Epithelial cell of proximal tubule (primary cell): ENCODE measurements at places on chromosomes 16 and 17.

DNA sequence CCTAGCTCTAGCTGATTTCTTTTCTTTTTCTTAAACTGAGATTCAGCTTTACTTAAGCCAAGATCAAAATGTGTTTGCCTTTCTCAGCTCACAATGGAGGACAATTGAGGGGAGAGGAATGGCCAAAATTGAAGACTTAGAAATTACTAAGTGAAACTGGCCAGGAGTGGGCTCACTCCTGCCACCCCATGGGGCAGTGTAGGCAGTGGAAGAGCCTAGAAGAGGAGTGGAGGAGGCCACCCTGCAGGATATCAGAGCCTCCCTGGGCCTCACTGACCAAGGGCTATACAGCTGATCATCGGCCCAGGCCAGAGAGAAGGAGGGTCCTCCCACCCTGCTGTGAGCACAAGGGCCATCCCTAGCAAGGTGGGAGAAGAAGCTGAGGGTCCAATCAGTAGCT is 119.8 kb downstream of the CCT6B start:
- DNase-seq: no peak

DNA sequence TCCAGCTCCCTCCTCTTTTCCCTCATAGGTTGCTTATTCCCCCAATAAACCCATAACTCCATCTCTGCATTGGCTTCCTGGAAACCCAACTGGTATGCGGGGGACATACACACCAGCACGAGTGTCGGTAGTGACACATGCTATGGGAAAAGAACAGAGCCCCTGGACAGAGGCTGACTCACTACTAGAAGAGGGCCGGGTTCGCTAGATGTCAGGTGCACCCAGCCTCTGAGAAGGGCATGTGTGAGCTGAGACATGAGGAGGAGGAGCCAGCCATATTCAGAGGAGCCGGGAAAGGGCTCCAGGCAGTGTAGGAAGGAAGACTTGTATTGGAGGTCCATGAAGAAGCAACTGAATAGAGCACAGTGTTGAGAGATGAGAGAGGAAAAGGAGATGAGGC is 241.1 kb downstream of the SOX9 start:
- DNase-seq: no peak

GRCh38 chr16:53071748-53072301 is 17.0 kb downstream of the CHD9 start:
- DNase-seq: no peak

GRCh38 chr16:86060381-86061317 is 161.7 kb downstream of the IRF8 start:
- no peak for DNase-seq

DNA sequence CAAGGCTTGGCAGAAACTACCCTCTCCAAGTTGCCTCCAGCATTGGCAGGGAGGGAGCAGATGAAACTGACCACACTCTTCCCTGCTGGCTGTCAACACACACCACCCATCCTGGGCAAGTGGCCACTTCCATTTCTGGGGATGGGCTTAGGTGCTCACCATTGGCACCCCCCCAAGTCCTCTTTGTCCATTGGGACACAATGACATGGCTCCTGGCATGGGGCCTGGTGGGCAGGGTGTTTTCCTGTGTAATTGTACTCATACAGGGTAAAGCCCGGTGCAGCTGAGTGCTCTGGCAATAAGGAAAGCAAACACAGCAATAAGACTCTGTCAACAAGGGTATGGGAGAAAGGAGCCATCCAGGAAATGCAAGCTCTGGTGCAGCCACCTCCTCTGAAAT is 22.6 kb downstream of the SCNN1B start:
- DNase-seq: no peak

GRCh38 chr17:28968914-28969295 is 17.6 kb upstream of the PHF12 start:
- DNase-seq: no peak

DNA sequence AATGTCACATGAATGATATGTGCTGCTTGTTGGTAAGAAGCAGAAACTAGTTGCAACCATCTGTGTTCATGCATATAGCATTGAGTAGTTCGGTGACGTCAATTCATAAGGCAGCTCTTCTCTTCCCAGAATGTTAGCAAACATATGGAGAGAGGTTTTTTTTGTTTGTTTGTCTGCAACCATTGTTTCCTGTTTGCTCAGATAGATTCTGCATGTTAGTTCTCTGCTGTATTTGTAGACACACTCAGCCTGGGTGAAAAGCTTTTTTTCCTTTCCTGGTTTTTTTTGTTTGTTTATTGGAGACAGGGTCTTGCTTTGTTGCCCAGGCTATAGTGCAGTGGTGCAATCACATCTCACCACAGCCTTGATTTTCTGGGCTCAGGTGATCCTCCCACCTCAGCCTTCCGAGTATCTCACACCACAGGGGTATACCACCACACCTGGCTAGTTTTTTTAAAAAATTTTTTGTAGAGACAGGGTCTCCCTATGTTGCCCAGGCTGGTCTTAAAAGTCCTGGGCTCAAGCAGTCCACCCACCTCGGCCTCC is 16.7 kb downstream of the WSB1 start:
- DNase-seq: no peak

DNA sequence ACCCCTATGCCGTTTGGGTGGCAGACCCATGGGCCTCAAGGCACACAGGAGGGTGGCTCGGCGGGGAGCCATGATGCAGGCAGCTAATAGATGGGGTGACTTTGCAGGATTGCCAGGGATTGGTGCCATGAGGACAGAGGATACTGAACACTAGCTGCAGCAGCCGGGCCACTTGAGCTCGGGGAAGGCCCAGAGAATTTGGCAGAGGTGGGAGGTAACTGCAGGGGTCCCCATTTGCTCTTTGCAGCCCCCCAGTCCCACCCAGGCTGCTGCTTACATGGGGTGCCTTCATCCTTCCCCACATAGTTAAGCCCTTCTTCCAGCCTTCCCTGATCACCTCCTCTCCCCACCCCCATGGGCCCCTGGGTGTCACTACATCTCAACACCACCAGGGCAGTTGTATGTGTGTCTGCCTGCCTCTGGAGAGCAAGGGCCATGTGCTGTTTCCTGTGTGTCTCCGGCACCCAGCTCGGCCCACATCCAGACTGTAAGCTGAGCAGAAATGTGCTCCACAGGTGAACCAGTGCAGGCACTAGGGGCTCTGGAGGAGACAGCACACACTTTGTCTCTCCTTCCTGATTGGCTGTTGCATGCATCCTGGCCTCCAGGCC is 52.0 kb downstream of the SREBF1 start:
- DNase-seq: no peak

GRCh38 chr16:2285731-2286191 is 17.8 kb upstream of the RNPS1 start:
- no peak for DNase-seq

- no peak for DNase-seq
Observed at GRCh38 chr16:1311738-1312466, 2.5 kb downstream of the UBE2I start.

DNA sequence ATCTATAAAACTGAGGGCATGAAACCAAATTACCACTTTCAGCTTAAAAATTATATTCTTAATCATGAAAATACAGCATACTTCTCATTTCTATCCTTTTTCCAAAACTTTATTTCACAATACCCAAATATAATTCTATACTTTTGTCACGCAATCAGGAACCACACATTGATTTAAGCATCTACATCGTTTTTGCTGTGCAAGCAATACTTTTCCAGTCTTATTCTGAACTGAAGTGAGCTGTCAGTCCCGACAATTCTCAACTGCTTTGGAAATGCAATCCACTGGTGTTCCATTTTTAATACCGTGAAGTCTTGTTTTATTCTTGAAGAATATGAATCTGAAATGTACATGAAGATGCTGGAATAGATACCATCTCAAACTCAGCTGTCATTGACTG is 60.1 kb upstream of the NOL11 start:
- no peak for DNase-seq

DNA sequence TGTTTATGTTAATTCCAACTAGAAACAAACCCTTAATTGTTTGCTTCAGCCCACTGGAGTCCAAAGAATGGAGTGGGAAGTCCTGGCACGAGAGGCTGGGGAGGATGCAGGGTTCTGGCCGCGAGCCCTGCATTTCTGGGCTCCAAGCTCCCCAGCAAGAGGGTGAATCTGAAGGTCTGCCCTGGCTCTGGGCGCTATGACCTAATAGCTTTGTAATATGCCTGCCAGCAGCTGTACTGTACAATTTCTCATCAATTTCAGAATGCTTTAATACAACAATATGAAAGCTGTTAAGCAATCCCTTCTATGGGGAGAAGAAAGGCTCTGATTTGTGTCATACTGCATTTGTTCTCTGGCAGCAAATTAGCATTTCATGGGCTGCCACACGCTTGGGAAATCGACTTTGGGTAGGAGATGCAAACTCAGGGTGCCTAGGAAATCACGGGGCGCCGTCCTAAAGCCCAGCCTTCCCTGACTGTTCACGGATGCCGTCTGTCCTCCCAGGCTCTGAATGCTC is 43.8 kb downstream of the NDEL1 start:
- DNase-seq: no peak

DNA sequence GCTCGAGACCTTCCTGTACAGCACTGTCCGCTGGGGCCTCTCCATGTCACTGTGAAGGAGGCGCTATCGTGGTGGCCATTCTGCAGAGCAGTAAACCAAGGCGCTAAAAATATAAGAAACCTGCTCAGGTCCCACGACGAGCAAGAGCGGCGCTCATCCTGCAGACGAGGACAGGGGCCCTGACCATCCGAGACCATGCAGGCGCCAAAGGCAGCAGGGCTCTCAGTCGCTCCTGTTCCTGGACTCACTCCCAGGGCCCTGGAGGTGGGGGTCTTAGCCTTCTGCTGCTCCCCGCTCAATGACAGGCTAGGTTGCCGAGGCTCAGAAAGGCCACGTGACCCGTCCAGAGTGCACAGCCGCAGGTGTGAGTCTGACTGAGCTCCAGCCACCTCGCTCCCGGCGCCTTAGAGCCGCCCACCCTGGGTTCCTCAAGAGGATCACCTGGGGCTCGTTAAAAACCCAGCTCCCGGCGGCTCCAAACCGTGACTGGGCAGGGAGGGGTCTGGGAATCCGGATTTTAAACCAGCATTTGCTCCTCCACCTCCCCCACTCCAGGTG is 509 bp upstream of the ATP2C2 start:
- DNase-seq: no peak

DNA sequence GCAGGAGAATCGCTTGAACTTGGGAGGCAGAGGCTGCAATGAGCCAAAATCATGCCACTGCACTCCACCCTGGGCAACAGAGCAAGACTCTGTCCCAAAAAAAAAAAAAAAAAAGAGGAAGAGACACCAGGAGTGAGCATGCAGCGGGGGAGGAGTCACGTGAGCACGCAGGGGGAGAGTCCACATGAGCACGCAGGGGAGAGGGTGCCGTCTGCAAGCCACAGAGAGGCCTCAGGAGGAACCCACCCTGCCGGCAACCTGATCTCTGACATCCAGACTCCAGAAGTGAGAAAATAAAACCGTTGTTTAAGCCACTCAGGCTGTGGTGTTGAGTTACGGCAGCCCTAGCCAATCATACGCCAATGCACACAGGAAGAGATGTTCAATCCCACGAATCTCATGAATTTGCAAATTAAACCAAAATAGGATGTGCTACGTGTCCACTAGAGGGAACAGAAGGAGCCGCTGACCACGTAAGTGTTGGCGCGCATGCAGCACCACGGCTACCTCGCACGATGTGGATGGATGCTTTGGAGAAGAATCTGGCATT is 42.2 kb downstream of the CCDC57 start:
- DNase-seq: no peak

GRCh38 chr17:75153780-75154194 is 525 bp downstream of the JPT1 start:
- no peak for DNase-seq

DNA sequence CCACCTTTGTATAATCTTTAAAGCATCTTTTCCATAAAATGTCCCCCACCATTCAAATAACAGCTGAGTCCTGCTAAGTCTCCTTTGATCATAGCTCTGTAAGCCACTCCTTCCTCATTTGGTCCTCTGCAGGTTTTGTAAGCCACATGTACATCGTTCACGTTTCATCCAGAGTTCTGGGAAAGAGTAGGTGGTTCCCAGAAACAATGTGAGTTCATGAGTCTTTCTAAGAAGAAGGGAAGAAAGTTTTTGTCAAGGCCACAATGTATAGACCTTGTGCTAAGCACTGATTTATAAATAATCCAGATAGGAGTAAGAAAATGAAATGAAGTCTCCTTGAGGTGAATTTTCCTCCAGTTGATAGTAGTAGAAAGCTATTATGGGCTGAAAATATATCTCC is 8.7 kb upstream of the ANKS4B start:
- DNase-seq: no peak

DNA sequence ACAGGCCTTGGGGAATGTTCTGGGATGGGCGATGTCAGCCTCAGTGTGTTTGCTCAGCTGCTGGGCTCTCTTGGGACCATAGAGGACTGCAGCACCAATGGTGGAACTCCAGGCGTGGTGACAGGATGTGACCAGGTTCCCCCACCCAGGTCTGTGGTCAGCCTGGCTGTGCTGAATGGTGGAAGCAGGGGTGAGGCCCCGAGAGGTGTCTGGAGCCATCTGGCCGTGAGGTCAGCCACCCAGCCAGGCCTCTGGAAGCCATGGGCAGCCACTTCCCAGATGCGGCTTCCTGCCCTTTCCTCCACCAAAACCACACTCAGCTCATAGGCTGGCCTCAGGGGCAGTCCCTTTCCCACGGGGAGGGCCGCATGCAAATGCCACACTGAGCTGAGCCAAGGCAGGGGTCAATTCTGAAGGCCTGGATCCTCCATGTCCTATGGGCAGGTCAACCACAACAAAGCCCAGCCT is 7.8 kb upstream of the MAPK7 start:
- DNase-seq: no peak

DNA sequence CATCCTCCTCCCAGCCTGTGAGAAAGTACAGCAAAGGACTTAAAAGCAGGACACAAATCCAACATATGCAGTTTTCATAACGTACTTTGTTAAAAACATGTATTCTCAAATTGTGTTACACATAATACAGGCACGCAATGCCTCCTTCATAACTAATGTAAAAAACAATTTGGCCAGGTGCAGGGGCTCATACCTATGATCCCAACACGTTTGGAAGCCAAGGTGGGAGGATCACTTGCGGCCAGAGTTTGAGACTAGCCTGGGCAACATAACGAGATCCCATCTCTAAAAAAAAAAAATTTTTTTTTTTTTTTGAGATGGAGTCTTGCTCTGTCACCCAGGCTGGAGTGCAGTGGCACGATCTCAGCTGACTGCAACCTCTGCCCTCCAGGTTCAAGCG is 20.4 kb downstream of the TEX2 start:
- DNase-seq: no peak

DNA sequence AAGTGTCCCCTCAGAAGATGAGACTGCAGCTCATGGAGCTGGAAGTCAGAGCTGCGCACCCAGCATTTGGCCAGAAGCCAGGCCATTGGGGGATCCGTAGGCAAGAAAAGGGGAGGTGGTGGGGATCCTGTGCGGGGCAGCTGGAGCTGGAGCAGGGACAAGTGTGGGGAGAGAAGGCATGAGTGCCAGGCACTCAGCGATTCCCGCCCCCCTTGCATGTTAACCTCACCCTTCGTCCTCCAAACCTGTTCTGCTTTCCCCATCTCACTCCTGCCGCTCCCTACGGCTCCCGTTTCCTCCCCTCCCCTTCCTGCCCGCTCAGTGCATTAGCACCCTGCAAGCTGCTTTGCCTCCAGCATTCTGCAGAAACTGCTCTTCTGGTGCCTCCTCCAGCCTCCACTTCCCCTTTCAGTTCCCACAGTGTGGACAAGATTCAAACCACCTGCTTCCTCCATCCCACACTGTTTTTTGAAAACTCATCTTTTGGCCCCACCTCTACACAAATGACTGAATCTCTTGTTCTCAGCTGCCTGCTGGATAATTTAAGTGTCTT is 5.6 kb downstream of the ALOX15 start:
- no peak for DNase-seq

- no peak for DNase-seq
Observed at GRCh38 chr17:49931416-49932137, 37.4 kb upstream of the DLX4 start.
